ENCODE measurements at places on chromosomes 5 and 9.
A peak's percentile ranks its signal among the peaks of the same experiment; 100 is the strongest.

DNA sequence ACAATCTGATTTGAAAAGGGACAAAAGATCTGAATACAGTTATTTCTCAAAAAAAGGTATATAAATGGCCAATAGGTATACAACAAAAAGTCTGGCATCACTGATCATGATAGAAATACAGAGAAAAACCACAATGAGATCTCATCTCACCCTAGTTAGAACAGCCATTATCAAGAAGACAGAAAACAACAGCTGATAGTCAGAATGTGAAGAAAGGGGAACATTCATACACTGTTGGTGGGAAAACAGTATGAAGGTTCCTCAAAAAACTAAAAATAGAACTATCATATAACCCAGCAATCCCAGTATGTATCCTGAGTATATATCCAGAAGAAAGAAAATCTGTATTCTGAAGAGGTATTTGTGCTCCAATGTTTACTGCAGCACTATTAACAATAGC, 75.7 kb upstream of the OR2K2 start:
- DNase-seq, result no peak

DNA sequence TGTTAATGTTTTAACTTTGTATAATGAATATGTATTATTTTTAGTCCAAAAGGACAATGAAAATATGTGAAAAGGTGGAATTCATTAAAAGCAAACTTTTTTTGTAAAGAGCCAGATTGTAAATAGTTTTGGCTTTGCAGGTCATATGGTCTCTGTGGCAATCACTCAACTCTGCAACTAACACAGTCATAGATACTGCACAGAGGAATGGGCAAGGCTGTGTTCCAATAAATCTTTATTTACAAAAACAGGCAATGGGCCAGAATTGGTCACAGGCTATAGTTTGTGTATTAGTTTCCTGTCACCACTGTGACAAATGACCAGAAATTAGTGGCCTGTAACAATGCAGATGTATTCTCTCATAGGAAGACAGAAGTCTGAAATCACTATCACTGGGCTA, 125.4 kb upstream of the PTCH1 start:
- no peak for DNase-seq

DNA sequence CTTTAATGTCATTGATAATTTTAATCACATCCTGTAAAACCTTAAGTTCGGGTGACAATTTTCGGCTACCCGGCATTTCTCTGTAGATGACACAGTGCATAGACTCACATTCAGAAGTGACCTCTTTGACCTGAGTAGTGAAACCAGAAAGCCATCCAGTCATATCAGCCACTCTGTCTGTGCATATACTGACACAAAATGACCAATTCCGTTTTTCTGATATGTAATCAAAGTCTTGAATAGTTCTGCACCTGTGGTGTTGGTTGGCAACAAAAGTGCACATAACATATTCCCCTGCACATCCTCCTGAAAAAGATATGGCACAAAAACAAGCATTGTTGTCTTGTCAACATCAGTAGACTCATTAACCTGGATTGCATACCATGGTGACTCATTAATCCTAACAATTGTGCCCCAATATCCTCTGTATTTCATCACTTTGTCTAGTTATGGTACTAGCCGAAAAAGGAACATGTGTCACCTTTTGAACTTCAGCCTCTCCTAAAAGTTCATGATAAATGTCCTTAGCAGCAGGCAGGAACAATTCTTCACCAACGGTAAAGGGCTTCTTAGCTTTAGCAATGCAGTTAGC, 4.6 kb upstream of the HNRNPA0 start:
- DNase-seq, result no peak

DNA sequence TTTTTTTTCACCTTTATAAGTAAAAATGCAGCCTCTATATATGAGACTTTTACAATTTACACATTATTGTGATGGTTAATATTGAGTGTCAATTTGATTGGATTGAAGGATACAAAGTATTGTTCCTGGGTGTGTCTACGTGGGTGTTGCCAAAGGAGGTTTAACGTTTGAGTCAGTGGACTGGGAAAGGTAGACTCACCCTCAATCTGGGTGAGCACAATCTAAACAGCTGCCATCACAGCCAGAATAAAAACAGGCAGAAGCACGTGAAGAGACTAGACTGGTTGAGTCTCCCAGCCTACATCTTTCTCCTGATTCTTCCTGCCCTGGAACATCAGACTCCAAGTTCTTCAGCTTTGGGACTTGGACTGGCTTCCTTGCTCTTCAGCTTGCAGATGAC, 132.8 kb upstream of the DPYSL3 start:
- DNase-seq, result no peak

GRCh38 chr9:97136421-97136820, 97.5 kb upstream of the CTSV start:
- no peak for DNase-seq

- no peak for DNase-seq
These were observed 320.1 kb downstream of the ADAMTS6 start for GRCh38 chr5:65161655-65162054.

GRCh38 chr9:14219850-14220249, 94.1 kb downstream of the NFIB start:
- no peak for DNase-seq

DNA sequence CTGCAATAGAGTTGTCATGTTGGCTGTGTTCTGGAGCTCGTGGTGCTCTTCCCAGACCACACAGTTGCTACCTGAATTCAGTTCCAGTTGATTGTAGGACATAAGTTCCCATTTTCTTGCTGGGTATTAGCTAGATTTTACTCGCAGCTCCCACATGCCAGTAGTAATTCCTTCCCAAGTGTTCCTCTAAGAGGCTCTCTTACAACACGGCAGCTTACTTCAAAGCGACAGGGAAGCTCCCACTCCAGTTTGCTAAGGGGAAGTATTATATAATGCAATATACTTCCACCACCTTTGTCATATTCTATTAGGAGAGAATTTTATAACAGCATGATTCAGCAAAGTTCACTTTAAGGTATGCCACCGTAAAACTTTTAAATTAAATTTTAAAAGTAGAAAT, 623.0 kb downstream of the SLCO4C1 start:
- no peak for DNase-seq

DNA sequence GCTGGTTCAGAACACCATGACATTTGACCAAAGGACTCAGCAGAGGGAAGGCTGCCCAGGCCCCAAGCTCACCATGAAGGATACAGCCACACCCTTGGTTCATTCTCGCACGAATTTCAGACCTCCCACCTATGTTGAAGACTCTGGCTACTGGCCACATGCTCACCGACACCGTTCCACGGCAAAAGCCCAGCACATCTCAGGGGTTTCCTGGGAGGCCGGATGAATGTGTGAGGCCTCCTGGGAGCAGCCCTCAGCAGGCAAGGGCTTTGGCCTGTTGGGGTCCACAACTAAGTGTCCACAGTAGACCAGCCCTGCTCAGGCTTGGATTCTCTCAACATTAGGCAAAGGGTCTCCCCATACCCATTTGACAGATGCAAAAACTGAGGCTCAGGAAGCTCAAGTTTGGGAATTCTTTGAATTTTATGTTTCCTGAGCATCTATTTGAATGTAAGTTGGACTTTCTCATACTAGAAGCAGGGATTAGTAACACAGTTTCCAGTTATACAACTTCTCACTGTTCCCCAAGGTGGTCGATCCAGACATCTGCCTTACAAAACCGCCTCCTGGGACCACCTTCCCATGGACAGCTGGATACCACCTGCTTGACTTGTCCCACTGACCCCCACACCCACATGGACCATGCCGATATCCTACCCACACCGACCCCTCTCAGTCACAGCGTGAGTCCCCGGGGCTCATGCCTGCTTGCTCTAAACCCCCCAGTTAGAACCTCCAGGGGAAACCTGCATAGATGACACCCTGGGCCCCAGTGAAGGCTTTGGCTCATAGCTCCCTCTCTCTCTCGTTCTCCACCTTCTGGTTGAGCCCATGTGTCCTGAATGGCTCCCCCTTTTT, 27.9 kb downstream of the CCT5 start:
- DNase-seq, result no peak

DNA sequence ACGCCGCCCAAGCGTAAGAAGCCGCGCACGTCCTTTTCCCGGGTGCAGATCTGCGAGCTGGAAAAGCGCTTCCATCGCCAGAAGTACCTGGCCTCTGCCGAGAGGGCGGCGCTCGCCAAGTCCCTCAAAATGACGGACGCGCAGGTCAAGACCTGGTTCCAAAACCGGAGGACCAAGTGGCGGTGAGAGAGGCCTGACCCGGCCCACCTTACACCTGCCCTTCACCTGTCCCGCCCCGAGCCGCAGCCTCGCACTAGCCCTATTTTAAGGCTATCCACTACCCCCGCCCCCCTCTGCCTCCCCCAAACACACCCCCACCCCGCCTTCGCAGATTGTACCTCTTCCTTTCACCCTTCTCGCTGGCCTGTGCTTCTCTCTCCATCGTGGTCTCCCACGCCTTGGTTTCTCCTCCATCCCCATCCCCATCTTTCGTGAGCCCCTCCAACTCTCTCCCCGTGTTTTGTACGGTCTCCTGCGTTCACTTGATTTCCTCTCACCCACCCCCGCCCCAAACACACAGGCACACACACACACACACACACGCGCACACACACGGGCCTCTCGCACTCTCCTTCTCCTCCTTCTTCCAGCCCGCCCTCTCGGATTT, 1.3 kb downstream of the TLX3 start:
- no peak for DNase-seq

DNA sequence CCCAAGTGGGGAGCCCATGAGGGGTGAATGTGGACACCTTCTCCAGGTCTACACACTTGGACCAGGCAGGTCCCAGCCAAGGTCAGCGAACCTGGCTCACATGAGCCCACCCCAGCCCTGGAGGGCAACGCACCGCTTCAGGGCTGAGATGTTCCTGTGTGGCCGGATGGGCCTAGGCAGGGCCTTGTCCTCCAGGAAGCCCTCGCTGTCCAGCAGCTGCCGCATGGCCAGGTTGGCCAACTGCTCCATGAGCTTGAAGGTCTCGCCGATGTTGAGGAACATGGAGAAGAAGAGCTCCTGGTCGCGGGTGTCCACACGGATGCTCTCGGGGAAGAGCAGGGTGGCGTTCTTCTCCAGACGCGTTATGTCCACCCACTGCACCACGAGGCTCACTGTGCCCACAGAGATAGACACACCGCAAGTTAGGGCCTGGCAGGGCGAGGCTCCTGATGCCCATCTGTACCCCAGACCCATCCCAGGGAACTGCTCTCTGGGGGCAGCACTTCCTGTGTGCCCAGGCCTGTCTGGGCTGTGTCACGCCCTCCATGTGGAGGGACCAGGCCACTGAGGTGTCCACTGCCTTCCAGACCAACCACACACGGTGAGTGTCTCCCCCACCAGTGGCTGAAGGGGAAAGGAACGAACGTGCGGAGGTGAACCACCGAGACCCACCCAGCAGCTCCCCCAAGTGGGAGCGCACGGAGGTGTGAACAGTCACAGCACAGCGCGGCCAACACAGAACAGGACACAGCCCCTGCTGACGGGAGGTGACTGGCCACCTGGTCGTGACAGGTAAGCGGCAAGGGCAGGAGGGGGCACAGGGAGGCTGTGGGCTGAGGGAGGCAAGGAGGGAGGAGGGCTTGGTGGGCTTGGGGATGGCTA, 14.4 kb downstream of the TBC1D9B start:
- DNase-seq, result no peak

- DNase-seq, result no peak
These were observed 55.4 kb upstream of the PPP3R2 start for GRCh38 chr9:101650142-101650541.

DNA sequence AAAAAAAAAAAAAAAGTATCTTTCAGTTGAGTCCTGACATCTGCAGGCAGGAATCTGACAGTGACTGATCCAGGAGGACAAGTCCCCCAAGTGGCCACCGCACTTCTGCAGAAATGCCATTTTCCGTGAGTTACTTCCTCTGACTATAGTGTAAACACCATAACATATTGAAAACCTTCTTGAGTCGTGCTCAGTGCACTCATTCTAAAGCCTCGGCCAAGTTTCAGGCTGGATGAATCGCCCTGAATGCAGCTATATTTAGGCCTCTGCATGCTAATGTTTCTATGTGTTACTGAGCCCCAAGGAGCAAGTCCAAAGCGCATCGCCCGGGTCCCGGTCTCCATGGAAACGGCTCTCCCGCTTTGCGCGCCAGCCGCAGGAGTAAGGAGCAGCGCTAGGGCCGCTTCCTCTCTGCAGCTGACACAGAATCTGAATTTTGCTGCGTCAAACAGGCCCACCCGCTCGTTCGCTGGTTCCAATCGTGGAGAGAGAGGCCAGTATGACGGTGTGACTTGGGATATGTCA, 335.4 kb downstream of the MSX2 start:
- peak; percentile 76 for DNase-seq

- DNase-seq, result no peak
These were observed 353.5 kb upstream of the POU5F2 start for GRCh38 chr5:94094793-94095441.

GRCh38 chr9:130078547-130078946, 24.8 kb downstream of the GPR107 start:
- DNase-seq, result no peak

GRCh38 chr9:17970277-17970676, 391.4 kb downstream of the SH3GL2 start:
- no peak for DNase-seq

DNA sequence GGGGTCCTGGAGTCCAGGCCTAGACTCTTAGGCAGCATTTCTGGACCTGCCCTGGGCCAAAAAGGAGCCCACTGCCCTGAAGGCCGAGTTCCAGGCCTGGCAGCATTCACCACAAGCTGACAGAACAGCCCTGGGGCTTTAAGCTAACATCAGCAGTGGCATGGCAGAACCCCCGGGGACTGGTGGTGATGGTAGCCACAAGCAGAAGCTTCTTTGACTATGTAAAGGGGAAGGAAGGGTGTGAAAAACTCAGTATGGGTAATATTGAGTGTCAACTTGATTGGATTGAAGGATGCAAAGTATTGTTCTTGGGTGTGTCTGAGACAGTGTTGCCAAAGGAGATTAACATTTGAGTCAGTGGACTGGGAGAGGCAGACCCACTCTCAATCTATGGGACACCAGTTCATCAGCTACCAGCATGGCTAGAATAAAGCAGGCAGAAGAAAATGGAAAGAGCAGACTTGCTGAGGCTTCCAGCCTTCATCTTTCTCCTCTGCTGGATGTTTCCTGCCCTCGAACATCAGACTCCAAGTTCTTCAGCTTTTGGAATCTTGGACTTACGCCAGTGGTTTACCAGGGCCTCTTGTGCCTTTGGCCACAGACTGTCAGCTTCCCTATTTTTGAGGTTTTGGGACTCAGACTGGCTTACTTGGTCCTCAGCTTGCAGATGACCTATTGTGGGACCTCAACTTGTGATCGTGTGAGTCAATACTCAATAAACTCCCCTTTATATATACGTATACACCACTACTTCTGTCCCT, 661.0 kb upstream of the C9orf72 start:
- no peak for DNase-seq

- DNase-seq, result no peak
These were observed 6.4 kb downstream of the NDUFS6 start for GRCh38 chr5:1807451-1808185.

GRCh38 chr9:13942695-13943094, 371.2 kb downstream of the NFIB start:
- DNase-seq, result peak; percentile 58

DNA sequence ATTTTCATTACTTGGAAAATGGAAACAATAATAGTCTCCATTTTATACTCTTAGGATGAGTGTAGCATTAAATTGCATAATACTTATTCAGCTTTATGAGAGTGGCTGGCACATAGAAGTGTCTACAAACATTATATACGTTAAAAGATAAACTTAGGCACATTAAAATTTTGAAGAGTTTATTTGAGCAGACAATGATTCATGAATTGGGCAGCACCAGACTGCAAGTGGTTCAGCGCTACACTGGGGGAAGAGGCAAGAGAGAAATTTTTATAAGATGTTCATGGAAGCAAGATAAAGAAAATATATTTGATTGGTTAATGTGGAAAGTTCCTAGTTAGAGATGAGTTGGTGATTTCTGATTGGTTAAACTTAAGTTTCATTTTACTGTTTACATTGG, 243.7 kb downstream of the RASEF start:
- DNase-seq, result no peak

Data from urothelium cell line (cell line).